ENCODE measurements at places on chromosomes 3 and 15.

GRCh38 chr3:48518069-48518468, 14.1 kb upstream of the SHISA5 start:
- no peak for DNase-seq

GRCh38 chr3:140166861-140167599, 232.0 kb downstream of the CLSTN2 start:
- no peak for DNase-seq

DNA sequence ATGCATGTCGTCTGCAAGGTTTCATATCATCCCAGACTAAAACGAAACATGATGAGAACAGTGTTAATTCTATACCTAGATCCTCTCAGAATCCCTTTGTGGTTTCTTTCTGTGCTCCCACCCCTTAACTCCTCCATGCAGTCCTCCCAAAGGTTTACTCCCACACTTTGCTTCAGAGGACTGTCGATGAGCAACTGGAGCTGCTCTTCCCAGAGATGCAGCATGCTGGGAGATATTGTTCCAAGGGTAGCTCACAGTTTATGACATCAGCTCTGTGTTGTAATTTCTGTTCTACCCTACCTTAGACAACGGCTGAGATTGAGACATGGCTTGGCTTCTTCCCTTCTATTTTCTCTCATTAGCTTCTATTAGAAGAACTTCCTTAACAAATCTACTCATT, 313.0 kb upstream of the COL8A1 start:
- no peak for DNase-seq

DNA sequence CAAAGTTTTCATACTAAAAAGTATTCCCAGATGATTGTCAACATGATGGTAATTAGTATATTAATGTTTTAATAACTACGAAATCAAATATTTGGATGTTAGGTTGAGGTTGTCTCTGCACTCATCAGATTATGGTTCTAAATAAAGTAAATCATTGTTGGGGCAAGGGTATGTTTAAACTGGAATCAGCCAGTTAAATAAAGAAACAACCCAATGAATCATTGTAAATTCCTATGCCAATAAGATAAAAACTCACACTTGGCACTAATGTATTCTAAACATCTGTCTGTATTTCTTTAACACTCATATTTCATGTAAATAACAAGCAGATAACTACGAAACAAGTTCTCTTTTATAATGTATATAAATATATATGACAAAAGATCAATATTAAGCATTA, 92.7 kb downstream of the PEAK1 start:
- no peak for DNase-seq

- DNase-seq: peak; percentile 19
Measured at GRCh38 chr3:52890735-52891134, 6.6 kb downstream of the STIMATE start.

- DNase-seq: no peak
Measured at GRCh38 chr3:113927556-113927955, 20.3 kb upstream of the ZDHHC23 start.

GRCh38 chr3:129697229-129697969, 90.9 kb upstream of the PLXND1 start:
- DNase-seq: no peak

DNA sequence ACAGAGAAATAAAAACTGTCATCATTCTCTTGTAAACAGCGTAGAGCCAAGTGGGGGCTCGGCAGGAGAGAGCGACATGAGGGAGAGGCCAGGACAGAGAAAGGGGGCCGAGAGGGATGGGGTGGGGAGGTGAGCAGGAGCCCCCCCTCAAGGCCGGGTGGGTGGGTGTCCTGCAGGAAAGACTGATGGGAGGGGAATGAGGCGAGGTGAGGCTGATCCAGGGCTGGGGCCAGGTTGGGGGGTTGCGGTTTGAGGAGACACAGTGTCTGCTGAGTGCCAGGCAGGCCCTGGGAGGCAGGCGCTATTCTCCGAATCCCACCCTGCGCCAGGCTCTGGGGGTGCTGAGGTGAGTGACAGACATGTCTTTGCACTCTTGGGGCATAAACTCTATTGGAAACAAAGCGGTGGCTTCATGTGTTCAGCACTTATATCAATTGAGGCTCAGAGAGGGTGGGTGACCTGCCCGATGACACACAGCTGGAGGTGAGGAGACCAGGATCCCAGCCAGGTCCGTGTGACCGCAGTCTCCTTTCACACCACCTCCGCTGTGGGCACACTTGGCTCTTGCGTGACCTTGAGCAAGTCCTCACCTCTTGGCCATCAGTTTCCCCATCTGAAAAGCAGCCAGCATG, 19.6 kb upstream of the CSPG4 start:
- DNase-seq: no peak

DNA sequence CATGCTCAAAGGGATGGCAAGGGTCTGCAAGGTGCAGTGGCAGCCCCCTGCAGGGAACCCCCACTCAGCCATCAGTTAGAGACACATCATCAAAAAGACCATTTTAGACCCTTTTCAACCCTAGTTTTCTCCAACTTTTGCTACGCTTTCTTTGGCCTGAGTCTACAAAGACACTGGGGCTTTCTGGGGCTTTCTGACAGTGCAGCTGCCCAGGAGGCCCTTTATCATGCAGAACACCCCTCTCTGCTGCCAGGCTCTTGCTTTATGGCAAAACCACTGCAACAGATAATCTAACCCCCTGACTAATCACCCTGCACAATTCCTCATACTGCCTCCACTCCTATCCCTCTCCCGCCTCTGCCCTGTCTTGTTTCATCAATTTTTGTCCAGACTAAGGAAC, 2.4 kb downstream of the NMNAT3 start:
- no peak for DNase-seq

GRCh38 chr3:188861842-188862744, 309.7 kb upstream of the TPRG1 start:
- DNase-seq: no peak

GRCh38 chr15:66895794-66896453, 169.5 kb upstream of the SMAD3 start:
- DNase-seq: no peak

DNA sequence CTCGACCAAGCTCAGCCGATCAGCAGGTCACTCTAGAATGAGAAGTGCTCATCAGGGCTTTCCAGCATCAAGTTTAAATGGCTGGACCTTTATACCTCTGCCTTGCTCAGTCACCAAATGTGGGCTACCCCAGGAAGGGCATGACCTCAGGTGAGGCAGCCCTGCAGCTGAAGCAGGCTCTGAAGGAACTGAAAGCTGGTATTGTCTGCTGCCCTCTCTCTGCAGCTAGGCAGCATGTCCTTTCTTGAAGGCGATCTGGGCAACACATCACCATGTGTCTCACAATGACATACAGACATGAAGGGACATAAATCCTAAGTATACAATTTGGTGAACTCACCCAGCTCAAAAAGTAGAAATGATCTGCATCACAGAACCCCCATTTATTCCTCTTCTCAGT, 38.7 kb upstream of the ARID3B start:
- no peak for DNase-seq

DNA sequence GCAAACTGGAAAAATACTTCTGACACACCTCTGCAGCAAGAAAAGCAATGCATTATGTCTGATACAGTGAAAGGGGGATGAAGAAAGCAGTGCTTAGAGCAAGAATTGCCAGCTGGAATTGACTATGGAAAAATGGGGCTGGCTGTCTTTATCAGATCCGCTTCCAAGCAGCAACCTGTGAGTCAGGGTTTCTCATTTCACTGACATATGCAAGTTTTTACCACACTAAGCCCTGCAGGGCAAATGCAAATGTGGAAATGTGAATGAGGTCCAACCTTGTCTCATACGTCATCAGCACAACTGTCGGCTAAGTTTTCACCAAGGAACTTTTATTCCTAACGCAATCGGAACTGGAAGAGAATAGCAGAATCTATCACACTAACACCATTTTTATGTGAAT, 172.5 kb upstream of the GADL1 start:
- DNase-seq: no peak

GRCh38 chr15:69074001-69074842, 59.7 kb downstream of the NOX5 start:
- DNase-seq: no peak

DNA sequence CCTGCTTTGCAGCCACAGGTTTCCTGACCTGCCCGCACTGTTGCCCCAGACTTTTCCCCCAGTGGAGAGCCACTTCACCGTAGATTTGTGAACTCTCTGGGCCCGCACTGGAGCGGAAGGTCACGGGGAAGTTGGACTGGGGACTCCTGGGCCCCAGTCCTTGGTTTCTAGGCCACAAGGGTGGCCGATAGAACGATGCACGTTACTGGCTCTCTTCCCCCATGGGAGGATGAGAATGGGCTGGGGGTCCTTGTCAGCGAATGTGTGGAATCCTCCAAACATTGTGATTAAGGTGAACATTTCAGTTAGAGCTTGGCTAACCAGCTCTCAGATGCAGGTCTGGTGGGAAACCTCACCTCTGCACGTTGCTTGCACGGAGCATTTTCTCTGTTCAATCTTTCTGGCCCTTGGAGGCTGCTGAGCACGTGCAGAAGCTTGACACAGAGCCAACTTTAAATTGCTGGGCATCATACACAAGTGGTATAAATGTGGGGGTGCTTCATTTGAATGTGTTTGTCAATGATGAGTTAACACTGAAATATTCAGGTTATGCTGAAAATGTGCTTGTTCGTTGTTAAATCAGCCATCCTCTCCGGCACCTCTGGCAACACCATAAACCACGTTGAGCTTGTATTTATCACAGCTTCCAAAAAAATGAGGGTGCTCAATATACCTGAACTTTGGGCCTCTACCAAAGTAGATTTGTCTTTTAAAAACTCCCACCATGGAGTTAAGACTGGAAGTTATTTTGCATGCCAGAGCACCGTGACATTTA, 976 bp downstream of the DIS3L start:
- DNase-seq: peak; percentile 39

GRCh38 chr3:16084887-16085286, 89.6 kb upstream of the GALNT15 start:
- no peak for DNase-seq

- no peak for DNase-seq
Measured at GRCh38 chr3:52841211-52841980, 6.6 kb upstream of the MUSTN1 start.

DNA sequence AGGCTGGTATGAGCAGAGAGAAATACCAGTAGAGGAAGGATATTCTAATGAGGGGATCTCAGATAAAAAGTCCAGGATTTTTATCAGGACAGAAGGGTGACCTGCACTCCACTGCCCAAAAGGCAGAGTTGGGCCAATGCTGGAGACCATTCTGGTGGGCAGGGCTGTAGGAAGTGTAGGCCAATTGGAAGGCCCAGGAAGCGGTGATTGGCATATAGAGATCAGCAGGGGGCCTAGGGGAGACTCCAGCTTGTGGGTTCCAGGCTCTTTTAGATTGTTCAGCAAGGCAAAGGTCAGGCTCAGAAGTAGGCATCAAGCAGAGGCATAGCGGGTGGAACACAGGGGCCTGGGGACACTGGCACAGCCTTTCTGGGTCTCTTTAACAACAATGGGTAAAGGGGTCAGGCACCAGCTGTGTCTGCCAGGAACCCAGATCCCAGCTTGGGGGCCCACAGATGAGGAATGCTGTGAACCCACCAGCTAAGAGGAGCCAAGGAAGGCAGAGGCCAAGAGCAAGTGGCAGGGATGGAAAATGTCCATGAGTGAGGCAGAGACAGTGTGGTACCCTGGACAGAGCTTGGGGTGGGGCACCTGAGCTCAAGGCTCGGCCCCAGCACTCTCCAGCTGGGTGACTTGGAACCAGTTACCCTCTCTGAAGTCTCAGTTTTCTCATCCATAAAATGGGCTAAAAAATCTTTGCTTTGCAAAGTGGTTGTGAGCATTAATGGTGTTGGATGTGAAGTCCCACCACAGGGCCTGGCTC, 27.0 kb upstream of the RASGRF1 start:
- no peak for DNase-seq

DNA sequence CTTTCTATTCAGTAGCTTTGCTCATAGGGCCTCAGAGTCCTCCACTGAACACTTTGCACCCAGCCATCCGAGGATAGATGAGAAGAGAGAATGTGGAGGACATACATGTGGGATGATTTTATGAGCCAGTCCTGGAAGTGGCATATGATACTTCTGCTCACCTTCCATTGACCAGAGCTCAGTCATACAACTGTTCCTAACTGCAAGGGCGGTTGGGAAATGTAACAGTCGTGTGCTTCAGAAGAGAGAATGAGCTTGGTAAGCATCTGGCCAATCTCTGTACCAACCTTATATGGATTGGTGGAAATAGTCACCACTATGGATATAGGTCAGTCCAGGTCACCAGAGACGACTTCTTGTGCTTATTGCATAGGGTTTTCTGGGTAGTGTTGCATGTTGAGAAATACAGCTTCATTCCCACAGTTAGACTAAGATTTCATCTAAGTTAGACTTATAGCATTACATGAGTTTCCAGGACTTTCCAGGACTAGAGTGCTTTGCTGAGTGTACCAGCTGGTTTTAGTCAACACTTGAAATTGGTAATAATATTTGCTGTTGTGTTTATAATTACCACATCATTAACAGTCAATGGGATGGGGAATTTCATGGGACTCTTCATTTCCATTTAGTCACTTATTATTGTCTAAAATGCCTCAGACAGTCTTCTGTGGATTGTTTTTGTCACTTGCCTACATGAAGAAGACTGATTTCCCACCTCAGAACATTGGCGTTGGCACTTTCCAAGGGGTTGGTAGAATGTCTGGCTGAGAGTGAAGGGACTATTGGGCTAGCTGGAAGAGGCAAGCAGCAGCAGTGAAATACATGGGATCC, 214.5 kb upstream of the ROPN1 start:
- no peak for DNase-seq

GRCh38 chr3:51971350-51971749, 2.5 kb downstream of the ABHD14B start:
- no peak for DNase-seq

- DNase-seq: no peak
Measured at GRCh38 chr15:96514607-96515285, 184.2 kb downstream of the NR2F2 start.

- no peak for DNase-seq
Measured at GRCh38 chr15:62360332-62361097, 195.4 kb upstream of the C2CD4B start.

DNA sequence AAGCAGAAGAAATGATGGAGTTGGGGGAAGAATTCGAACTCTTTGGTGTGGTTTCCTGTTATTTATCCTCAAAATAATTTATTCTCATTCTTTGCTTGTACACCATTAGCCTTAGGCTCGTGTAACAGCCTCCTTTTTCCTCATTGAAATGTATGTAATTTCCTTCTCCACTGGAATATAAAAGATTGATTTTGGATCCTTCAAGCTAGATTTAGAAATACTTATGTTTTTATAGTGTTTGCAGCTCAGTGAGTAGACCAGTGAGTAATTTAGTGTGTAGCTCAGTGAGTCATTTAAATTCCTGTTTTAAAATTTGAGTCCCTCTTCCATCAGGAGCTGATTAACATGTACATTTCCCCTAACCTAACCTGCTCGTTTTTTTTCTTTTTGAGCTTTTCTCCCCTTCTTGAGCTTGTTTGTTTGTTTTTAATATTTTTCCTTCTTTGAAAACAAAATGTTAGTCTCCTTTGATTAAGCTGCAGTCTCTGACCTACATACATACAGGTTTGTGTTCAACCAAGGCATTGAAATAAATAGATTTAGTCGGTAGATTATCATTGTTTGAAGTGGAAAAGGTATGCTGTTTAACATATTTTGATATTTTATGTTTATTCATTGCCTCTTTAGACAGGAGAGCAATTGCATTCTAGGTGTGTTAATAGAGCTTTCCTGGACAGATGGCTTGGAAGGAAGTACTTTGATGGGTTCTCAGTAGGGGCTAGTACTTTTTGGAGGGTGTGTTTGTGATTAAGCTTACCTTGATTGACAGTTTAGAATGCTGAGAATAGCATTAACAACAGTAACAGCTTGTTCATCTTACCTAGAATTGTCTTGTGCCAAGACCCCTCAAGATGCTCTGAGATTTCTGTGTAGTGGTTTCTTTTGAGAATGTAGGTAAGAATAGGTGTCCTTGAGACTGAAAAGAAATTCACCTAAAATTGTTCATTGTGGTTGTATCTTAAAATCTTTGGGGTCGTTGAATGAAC, 5.9 kb downstream of the USP3 start:
- no peak for DNase-seq
